ENCODE measurements at places on chromosomes 5 and 9.
A peak's percentile ranks its signal among the peaks of the same experiment; 100 is the strongest.

DNA sequence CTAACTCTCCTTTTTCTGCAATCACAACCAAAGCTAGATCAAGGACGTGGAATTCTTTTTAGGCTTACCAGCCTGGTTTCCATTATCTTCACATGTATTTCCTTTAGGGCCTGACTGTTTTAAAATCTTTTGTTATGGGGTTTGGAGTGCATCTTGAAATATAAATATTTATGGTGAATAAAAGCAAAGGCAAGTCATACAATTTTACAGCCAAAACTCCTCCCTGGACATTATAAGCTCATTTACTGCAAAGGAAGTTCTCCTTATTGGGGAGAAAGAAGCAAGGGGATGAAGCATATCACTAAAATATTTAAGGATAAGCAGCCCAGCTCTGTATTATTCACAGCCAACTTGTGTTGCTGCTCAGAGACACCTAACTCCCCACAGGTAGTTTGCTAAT, 132.2 kb upstream of the TARS1 start:
- no peak for DNase-seq

DNA sequence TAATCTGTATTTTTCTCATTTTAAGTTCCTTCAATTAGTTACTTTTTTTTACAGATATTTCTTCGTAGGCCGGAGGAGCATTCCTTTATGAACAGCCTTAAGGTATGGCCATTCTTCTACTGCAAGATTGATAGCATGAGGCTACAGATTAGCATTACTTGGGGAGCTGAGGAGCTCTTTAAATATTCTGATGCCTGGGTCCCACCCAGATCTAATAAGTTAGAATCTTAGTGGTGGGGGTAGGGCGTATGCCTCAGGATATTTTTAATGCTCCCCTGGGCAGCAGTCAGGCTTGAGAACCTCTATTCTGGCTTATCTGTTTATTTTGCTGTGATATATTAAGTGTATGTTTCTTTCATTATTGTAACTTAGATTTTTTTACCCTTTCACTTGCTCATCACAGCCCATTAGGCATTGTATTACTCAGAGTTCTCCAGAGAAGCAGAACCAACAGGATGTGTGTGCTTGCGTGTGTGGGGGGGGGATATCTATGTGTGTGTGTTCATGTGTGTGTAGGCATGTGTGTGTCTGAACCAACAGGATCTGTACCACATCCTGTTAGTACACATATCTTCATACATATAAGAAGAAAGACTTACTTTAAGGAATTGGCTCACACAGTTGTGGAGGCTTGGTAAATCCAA, 91.8 kb upstream of the MTAP start:
- no peak for DNase-seq

DNA sequence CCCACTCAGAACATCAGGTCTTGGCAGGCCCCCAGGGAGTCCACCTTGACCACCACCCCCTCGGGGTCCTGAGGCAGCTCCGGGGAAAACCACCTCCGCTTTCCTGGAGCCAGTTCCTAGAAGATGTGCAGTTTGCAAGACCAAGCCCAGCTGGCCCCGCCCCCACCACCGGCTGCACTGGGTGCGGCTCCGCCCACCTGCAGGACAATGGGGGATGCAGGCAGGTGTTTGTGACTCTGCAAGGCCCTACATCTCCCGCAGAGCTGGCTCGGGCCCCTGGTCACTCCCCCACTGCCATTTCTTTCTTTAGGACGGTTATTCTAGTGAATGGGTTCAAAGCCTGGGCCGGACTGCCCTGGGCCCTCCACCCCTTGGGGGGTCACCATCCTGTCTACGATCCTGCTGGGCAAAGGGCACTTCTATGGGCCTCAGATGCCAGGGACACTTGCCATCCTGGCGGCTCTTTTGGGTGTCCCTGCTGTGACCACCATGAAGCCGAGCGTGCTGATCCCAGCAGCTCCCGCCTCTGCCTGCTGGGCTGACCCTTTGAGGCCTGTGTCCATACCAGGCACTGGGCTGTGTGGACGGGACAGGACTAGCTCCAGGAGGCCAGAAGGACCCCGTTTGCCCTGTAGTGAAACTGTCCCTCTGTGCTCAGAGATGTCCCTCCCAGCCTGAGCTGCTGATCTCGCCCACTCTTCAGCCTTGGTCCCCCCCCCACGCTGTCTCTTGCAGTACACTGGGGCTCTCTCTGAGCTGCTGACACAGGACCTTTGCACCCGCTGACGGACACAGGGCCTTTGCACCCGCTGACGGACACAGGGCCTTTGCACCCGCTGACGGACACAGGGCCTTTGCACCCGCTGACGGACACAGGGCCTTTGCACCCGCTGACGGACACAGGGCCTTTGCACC, 5.9 kb upstream of the NACC2 start:
- no peak for DNase-seq

GRCh38 chr5:138986186-138986800, 111.2 kb upstream of the LRRTM2 start:
- DNase-seq, result no peak

- peak; percentile 91 for DNase-seq
These were observed 364.5 kb downstream of the MAN2A1 start for GRCh38 chr5:110054240-110054639.

- no peak for DNase-seq
These were observed 82.7 kb downstream of the ITGA1 start for GRCh38 chr5:52870448-52870847.

All from hematopoietic multipotent progenitor cell treated with erythropoietin and hydrocortisone succinate and interleukin-3 and kit ligand, for 6 days (in vitro differentiated cells).